ENCODE measurements at places on chromosomes 1 and 21. TPM values are rescaled to one million over a fixed set of nuclear protein-coding genes. Genes with fewer than 3 reads are reported as not detected.

The ALDH9A1 gene
- 44.7 TPM for total RNA-seq

The S100A14 gene
- total RNA-seq, result not detected

The KCNC4 gene
- 6.0 TPM for total RNA-seq

The FMO2 gene
- not detected for total RNA-seq

The IGSF9 gene
- total RNA-seq, result 0.05 TPM

All from glomerular endothelial cell (primary cell).